ENCODE measurements at places on chromosomes 7 and 10.

- DNase-seq = no peak
Measured at GRCh38 chr7:93148727-93149126, 542 bp upstream of the SAMD9L start.

GRCh38 chr10:10911471-10911921 is 106.2 kb upstream of the CELF2 start:
- DNase-seq = no peak

DNA sequence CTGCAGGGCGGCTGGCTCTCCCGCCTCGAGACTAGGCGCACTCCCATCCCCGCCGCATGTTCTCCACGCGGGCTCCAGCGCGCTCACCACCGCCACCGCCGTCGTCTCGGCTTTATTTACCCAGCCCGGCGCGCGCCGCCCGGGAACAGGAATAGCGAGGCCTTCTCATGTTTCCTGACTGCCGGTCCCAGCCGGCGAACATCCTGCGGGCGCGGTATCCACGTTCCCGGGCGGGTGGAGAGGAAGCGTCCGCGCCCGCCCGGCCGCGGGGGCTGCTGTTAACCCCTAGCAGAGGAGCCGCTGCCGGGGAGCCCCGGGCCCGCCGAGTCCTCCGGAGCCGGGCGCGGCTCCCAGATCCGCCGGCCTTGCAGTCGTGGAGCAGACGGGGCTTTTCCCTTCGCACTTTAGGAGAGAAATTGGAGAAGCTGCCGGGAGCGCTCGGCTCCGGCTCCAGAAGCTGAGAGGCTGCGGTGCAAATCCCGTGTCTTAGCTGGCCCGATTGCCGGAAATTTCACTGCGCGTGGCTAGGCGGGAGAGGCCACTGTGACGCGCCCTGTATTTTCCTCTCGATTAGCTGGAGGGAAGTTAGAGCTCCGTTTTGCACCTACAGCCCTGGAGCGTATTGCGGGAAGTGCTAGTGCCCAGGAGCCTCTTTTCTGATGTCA is at the start of gene MKX:
TSS of gene MKX (minus strand) at position 88 of the 665 bp plus-strand sequence. CDS start 2,404 bp downstream, outside the sequence.
- peak; percentile 1 for DNase-seq

DNA sequence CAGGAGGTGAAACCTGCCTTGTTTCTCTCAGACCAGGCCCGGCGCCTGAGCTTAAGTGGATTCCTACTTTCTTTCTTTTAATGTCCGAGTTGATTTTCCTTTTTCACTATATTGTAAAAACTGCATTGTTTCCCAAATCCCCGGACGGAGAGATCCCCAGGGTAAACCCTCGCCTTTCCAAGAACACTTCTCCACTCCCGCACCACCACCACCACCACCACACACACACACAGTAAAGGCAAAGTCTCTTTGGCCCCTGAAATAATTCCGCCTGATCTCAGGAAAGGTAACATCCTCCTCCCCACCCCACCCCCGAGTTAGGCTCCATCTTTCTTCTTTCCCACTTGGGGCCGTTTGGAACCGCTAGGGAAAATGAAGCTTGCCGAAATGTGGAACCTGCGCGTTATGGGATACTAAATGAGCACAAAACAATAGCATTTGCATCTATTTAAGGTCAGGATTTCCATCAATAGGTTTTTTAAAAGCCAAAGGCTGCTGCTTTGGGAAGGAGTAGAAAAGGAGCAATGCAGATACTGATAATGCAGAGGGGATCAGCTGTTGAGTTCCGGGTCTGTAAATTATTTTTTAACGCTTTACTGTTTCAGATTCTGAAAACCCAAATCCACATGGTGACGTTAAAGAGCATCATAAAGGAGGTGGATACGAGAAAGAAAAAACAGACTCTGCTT is 2.5 kb downstream of the HPSE2 start:
- DNase-seq = no peak
